Skin of body (tissue), 3 donors: ENCODE measurements at places on chromosomes 6 and 20.

GRCh38 chr6:455006-455585 lies 63.5 kb downstream of the IRF4 start:
- no peak for DNase-seq

DNA sequence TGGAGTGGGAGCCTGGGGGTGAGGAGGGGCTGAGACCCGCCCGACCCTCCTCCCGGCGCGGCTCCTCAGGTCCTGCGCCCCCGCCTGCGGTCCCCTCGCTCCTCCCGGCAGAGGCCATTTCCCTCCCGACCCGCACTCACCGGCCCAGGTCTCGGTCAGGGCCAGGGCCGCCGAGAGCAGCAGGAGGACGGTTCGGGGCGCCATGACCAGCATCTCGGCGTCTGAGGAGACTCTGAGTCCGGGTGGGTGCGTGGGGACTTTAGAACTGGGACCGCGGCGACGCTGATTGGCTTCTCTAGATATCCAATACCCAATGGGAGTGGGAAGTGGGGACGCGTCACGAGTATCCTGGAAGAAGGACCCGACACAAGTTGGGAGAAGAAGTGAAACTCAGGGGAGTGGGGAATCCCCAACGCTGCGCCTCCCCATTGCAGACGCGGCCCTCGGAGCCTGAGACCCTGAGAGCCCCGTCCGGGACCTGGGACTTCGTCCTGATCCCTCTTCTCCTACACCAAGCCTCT lies at the start of gene HLA-B:
TSS of gene HLA-B (minus strand) at position 234 of the 521 bp plus-strand sequence. CDS start at position 213, 21 bp downstream.
- peak; percentile 66 for DNase-seq

- no peak for DNase-seq
Measured at GRCh38 chr20:13041574-13042457, 33.0 kb downstream of the SPTLC3 start.

DNA sequence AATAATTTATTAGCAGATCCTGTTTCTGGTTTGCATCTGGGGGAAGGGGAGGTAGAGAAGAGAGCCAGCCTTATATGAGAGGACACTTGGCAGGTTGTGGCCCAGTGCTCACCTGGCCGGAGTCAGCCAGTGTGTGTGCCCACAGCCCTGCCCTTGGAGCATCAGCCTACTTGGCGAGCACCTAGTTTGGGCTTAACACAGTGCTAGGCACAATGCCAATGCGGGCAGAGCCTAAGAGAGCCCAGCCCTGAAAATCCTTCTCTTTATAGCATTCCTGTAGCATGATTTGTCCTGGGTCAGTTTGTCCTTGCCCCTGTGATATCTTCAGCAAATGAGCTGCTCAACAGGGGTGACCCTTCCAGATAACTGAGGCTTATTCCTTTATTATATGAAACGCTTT lies 73.0 kb downstream of the SLX4IP start:
- DNase-seq: no peak

GRCh38 chr6:139699911-139700310 lies 325.5 kb upstream of the CITED2 start:
- DNase-seq: no peak

DNA sequence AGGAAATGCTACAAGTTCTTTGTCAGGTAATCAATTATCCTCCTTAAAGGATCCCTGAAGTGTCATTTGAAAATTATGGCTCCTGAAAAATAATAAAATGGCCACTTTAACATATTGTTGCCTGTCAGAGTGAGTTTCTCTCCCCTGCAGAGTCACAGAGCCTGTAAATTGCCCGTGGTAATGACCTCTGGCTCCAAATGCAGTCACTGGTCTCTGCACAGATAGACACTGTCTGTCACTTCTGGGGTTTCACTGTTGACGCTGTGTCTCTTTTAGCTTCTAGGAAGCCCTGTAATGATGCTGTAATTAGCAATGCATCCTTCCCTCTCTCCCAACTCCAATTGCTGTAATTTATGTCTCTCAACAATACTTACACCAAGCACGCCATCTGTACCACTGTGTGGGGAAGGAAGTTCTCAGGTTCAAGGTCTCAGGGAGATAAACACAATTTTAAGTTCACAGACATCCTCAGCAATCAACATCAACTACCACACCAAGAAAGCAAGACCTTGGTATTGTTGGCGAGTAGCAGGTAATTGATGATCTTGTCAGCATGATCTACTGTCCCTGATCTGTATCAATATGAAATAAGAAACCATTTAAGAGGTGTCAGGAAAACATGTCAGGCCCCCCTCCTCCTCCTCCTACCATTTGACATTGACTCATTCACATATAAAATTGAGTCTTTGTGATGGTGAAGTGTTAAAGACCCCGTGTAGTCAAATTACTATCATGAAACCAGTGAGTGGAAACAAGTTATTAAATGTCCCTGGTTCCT lies 91.2 kb upstream of the SULF2 start:
- no peak for DNase-seq

GRCh38 chr6:147793871-147794643 lies 285.6 kb downstream of the SAMD5 start:
- DNase-seq: no peak

- no peak for DNase-seq
Measured at GRCh38 chr6:75830959-75831885, 82.2 kb downstream of the MYO6 start.

DNA sequence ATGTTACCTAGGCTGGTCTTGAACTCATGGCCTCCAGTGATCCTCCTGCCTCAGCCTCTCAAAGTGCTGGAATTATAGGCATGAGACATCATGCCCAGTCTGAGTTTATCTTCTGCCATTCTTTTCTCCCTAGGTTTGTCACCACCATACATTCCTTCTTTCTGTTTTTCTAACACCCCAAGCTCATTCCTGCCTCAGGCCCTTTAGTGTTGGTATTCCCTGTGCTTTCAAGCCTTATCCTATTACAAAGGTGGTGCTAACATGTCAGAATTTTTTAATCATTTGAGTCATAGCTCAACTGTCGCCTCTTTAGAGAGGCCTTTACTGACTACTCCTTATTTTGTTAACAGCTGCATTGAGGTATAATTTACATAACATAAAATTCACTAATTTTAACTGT lies 221.1 kb upstream of the PRSS16 start:
- no peak for DNase-seq

- DNase-seq: no peak
Measured at GRCh38 chr6:8888468-8888867, 453.1 kb upstream of the SLC35B3 start.

GRCh38 chr6:24927277-24927955 lies 8.3 kb downstream of the RIPOR2 start:
- DNase-seq: no peak

DNA sequence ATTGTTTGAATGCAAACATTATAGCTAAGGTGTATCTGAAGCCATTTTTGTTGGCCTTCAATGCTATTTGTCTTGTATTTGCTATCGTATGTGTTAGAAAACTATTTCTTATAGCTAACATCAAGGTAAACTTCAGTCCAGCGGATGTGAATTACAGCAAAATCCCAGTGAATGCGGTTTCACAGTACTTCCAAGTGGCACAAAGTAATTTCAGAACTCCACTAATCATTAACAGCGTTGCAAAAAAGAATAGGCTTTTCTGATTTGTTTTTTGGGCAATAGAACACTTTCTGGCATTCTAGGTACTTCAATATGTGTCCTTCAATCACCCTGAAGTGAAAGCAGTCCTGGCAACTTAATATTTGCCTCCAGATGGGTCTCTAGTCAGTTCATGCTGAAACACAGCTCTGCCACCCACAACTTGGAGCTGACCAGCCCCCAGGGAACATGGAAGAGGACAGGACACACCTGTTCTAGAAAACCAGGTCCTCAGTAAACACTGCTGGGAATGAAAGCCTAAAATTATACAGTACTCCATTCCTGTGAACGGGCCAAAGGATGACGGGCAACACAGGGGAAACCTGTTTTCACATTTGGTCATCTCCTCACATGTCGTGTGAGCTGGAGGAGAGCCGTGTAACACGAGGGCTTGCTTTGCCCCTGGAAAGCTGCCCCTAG lies 9.7 kb upstream of the MRPS10 start:
- no peak for DNase-seq

GRCh38 chr6:133995758-133996157 lies 42.7 kb downstream of the TBPL1 start:
- DNase-seq: no peak

DNA sequence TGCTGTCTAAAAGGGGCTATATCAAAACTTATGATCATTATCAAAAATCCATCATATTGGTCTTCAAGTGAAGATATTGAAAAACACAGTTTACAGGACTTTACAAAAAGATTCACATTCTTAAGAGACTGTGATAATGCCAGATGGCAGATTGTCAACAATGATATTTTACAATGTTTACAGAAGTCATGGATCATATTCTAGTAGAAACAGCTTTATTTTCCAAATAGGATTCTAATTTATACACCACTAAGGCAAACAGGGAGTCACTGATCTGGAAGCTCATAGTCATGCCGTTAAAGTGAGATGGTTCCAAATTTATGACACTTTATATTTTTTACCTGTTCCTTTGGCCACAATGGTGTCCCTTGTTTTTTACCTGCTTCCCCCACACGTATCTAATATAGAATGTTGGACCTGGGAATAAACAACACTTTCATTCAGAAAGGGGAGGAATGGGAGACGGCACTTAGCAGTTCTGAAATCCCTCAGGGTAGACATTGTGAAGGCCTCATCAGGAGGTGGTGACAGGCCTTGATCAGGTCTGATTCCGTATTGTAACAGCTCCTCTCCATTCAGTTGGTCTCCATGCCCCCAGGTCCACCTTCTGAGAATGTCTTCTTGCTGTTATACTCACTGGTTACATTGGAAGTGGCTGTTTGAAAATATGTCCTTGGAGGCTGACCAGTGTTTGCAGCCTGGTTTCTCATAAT lies 228.6 kb downstream of the ADGB start:
- no peak for DNase-seq

GRCh38 chr6:113187661-113188060 lies 669.5 kb upstream of the MARCKS start:
- peak; percentile 56 for DNase-seq

GRCh38 chr6:35719404-35719829 lies 17.4 kb upstream of the ARMC12 start:
- no peak for DNase-seq

DNA sequence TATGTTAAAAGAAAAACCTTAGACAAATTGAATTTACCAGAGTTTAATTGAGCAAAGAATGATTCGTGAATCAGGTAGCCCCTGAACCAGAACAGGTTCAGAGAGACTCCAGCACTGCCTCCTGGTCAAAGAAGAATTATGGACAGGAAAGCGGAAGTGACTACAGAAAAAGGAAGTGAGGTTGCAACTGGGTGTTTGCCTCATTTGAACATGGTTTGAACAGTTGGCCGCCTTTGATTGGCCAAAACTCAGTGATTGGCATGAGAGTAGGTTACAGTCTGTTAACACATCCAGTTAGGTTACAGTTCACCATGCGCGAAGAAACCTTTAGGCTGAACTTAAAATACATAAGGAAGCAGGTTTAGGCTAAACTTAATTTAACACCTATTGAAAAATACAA lies 248.8 kb downstream of the TFAP2A start:
- no peak for DNase-seq

- no peak for DNase-seq
Measured at GRCh38 chr6:80259118-80259517, 152.6 kb downstream of the BCKDHB start.

GRCh38 chr6:161826512-161826911 lies 552.7 kb upstream of the AGPAT4 start:
- DNase-seq: no peak

DNA sequence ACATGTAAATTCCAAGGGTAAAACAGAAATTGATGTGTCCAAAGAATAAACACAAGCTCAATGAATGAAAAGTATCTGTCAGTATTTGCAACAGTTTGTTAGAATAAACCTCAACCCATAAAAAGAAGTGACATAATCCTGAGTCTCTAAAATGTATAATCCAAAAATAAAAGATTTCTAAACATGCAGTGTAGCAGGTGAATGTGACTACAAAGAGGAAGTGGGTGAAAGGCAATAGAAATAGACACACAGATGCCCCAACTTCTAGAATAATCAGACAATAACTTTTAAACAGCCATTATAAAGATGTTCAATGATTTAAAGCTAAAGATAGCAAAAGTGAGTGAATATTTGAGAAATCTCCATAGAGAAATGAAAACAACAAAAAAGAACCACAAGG lies 1009.2 kb upstream of the GJE1 start:
- no peak for DNase-seq

DNA sequence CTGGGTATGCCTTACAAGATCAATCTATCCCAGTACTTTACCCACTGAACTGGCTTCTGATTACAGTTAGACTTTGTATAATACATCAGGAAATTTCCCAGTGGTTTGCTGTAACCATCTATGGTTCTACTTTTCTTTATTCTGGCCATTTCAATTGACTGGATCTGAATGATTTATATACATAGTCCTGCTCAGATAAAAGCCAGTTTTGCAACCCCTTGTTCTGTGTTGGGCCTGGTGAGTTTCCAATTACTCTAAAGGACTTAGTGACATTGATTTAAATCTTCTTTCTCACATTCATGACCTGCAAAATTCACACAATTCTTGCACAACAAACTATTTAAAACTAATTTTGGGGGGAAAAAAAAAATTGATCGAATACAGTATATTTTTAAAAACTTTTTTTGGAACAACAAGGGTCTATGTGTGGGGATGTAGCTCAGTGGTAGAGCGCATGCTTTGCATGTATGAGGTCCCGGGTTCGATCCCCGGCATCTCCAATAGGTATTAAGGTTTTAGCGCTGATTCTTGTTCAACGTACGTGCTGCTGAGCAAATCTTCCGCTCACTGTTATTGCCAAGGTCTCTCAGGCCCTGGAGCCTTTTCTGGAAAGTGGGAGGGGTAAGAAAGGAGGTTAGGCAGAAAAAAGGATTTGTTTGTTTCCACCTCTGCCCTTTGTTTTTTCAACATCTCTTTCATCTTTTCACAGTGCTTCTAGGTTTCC lies 117.5 kb downstream of the GPX5 start:
- no peak for DNase-seq

DNA sequence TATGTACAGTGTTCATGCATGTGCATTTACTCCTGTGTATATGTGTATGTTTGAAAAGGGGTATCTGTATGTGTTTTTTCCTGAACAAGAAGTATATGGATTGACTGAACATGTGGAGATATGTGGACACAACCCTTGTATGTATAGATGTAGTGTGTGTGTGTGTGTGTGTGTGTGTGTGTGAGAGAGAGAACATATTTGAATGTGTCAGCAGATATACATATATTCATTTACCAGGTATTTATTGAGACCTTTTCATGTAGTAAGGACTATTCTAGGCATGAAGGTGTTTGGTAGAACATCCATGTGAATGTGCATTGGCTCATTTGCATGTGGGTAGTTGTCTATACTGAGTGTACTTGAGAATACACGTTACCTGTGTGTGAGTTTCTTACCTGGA lies 39.3 kb downstream of the EIF2S2 start:
- DNase-seq: no peak

DNA sequence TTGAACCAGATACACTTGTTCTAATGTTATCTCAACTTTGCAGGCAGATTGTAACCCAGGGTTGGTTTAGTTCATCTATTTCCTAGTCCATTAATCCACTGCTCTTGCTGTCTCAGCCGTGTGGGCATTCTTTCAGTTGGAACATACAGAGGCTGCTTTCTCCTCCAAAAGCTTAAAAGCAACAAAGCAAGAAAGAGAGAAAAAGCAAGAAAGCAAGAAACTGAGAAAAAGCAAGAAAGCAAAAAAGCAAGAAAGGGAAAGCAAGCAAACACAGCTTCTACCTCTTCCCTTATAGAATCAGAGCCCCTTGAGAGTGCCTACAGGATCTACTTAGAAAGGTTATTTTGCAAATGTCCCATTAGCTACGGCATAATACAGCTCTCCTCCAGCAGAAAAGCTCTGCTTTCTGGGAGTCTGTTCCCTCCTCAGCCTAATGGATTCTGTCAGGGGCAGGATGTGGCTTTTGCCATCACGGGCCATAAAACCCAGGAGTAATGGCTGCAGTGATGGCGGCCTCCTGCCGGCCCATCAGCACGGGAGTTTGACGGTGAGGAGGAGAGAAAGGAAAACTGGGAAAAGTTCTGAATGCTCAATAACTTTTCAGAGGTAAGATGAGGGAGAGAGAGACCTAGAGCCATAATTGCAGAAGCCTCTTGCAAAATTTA lies 156.8 kb upstream of the JARID2 start:
- no peak for DNase-seq
